ENCODE measurements at places on chromosomes 3 and 15.

DNA sequence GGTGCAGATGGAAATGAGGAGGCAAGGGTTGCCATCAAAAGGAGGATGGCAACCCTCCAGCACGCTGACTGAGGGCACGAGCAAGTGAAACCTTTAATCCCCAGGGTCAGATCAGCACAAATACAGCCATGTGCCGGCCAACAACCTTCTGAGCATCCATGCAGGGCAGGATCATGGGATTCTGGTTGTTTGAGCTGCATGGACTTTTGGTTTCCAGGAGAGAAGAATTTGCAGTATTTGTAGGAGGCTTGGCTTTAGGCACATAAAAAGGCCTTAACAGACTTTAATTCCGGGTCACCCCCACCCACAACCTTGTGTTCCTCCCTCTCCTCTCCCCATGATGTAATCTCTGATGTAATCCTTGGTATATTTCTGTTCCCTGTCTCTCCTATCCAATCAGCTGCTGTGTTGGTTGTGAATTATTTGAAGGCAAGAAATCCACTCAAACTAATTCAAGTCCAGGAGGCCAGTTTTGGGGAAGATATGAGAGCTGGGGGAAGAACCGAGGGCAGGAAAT lies 254.3 kb downstream of the SHQ1 start:
- DNase-seq: no peak

DNA sequence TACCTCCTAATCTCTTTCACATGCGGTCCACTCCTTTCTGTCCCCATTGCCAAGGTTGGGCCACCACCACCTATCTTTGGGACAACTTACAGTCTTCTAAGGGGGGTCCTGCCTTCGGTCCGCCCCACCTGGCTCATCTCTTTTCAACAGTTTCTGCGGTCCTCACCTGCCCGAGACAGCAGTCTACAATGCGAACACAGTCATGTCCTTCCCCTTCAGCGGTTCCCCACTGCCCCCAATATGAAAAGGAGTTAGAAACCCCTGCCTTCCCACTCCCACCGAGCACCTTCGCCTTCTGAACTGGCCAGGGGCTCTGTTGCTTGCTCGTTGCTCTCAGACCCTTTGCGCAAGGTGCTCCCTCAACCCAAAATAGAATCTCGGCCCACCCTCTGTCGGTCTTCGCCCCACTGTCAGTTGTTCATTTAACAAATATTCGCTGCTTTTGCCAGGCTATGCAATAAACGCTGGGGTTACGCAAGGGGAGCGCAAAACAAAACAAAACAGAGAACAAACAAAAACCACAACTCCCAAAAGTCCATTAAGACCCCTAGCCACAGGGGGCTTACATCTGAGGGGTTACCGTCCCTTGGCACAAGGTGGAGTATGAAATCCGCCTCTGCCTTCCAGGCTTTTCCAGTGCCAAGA lies 611 bp upstream of the FANCI start:
- DNase-seq: no peak

GRCh38 chr3:52345521-52346109 lies 29.5 kb downstream of the DNAH1 start:
- DNase-seq: no peak

DNA sequence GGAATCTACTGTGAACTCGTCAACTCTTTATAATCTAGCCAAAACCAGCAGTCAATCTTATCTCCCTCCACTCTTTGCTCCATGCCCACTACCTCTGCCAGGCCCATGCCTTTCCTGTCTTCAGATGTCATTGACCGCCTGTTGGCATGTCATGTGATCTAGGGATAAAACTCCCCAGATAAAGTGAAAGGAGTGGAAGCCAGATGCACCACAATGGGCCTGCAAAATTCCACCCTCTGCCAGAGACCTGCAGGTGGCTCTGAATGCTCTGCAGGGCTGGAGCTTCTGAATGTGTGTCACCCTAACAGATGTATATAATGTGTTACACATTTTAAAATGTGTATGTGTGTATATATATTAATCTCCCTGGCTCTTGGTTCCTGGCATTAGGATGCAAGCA lies 2.3 kb upstream of the CCR3 start:
- DNase-seq: no peak

DNA sequence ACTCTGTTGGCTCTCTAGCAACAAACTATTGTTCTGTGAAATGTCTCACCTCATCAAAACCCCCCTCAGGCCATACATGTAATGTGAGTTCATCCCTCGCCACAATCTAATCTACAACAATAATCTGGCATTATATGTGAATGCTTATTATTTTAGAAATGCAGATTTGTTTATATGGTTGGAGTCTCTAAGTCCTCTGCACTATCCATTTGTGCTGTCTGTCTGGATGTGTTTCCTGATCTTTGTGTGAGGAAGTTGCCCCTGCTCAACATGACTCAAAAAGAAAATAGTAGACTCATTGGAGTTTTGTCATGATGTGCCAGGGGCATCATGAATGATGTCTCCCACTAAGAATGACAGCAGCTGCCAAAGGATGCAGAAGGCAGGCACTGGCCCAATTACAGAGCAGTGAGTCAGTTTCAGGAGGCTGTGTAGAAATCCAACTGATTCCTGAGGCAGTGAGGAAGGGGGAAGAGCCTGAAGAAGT lies 161.6 kb upstream of the PDZRN3 start:
- no peak for DNase-seq
